Activated CD4-positive, alpha-beta memory T cell treated with anti-CD3 and anti-CD28 coated beads for 36 hours (primary cell): ENCODE measurements at places on chromosomes 3 and 15. TPM values are rescaled to one million over a fixed set of nuclear protein-coding genes. Genes with fewer than 3 reads are reported as not detected.

GRCh38 chr3:76566211-76566534 is 473.7 kb upstream of the ROBO2 start:
- no peak for DNase-seq

DNA sequence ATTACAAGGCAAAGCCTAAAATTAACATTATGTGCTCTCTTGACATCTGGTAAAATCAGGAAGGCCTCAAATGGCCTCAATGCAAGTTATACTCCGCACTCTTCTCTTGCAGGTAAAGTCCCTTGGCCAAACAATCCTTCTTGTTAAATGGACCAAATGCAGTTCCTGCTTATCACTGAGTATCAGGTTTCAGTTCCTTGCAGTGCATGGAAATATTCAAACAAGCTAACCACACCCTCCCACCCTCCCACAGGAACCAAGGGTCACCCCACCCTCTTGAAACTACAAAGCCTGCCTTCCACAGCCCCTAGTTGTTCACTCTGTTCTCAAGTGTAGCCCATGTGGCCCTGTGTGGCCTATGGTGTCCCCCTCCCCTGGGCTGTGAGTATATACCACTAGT is 171.9 kb upstream of the CADPS start:
- DNase-seq, result no peak

GRCh38 chr15:39488961-39489360 is 91.9 kb upstream of the THBS1 start:
- DNase-seq, result no peak

DNA sequence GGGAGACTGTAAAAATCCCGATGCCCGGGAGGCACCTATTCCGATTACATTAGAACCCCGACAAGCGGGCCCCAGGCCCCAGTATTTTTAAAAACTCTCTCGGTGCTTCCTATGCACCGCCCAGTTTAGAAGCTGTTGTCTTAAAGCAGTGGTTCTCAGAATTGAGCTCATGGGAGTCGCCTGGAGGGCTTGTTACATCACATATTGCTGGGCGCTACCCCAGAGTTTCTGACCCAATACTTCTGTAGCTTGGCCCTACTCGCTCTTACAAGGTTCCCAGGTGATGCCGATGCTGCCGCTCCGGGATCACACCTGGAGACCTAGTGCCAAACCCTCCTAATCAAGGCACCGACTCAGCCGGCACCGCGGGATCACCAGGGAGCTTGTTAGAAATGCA is 35.2 kb downstream of the CPN2 start:
- DNase-seq, result no peak

DNA sequence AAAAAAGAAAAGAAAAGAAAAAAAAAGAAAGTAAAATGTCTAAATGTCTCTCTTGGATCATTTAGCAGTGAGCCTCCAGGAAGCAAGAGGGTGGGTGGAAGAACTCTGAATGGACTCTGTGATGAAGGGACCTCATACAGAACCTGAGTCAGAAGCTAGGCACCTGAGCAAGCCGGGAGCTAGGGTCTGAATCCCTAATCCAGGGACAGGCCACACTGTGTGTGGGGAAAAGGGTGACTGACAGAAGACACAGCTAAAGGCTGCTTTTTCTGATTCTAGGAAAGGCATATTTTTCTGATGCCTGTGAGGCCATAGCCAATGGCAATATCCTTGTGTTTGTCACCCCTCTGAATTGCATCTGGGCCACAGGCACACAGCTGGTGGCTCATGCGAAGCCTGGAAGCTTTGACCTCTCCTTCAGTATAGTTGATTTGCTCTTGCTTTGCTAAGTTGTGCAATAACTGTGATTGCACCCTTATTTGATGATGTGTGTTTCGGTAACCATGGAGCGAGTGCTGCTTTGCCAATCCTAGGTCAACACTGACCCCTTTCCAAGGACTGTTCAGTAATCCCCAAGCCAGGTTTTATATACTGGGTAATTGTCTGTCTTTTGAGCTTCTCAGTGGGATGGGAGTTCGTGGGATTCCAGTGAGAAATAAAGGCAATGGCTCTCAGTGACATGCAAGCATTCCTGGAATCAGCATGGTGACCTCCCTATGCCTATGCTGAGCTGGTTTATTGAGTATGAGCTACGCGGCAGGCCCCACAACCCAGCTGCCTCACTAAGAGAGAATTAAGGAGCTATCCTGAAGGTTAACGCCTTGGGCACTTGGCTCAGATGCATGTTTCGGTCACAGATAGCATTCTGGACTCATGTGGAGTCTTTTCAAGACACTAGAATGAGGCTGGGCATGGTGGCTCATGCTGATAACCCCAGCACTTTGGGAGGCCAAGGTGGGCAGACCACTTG is 49.0 kb upstream of the OSBPL11 start:
- DNase-seq, result no peak

DNA sequence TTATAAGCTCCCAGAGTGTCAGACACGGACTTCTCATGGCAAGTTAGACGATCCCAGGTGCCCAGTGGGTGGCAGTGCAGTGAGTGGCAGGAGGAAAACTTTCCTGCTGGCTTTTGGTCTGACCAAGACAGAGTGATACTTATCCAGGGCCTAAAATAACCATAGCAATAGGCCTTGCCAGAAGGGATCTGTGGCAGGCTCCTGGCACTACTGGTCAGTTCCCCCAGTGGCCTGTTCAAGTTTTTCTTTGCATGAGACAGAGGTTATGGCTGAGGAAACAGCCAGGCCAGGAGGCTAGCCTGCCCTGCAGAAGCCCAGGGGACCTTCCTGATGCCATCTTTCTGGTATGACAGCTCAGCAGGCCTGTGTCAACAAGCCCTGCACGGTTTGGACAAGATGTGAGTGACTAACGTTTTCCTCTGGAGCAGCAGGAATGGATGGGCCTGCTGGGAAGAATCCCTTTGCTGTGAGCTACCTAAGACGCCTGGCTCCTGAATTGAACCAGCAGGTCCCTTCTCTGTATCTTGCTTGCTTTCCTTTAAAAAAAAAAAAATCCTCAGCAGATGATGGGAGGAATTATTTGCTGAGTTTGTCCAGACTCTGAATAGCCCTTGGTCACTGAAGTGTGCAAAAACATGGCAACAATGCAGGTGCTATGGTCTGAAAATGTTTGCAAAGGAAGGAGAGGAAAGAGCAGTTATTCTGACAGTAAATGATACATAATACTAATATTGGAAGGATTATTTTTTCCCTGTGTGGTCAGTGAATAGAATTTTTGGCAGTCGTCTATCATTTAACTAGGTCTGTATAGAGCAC is 18.0 kb downstream of the SCG5 start:
- no peak for DNase-seq

GRCh38 chr3:158801201-158801600 is 653 bp upstream of the MFSD1 start:
- DNase-seq, result no peak

DNA sequence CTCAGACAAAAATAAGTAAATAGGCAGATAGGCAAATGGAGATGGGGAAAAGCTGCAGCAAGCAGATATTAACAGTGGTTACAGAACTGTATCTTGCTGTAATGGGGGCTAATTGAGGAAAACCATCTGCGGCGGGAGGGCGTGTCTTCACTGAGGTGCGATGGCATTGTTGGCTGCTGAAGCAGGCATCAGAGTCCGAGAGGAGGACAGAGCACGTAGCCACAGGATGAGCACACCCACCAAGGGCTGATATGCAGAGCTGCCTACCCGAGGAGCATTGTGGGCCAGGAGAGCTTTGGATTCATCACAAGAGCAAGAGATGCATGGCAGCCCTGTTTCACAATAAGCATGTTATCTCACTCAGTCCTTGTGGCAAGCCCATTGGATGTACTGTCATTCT is 30.4 kb downstream of the CHRNA7 start:
- DNase-seq, result no peak

GRCh38 chr3:59777667-59778077 is 727.8 kb upstream of the CFAP20DC start:
- no peak for DNase-seq

- no peak for DNase-seq
Measured at GRCh38 chr15:41849204-41849603, 10.6 kb downstream of the PLA2G4B start.

- no peak for DNase-seq
Measured at GRCh38 chr3:24387000-24387399, 107.7 kb downstream of the THRB start.

DNA sequence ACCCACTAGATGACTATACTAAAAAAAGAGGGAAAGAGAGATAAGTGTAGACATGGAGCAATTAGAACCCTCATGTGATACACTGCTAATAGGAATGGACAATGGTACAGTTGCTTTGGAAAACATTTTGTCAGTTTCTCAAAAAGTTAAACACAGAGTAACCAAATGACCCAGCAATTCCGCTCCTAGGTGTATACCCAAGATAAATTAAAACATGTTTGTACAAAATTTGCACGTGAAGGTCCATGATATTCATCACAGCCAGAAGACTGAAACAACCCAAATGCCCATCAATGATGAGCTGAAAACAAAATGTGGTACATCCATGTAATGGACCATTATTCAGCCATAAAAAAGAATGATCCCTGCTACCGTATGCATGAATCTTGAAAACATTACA is 11.8 kb downstream of the MESP2 start:
- no peak for DNase-seq

DNA sequence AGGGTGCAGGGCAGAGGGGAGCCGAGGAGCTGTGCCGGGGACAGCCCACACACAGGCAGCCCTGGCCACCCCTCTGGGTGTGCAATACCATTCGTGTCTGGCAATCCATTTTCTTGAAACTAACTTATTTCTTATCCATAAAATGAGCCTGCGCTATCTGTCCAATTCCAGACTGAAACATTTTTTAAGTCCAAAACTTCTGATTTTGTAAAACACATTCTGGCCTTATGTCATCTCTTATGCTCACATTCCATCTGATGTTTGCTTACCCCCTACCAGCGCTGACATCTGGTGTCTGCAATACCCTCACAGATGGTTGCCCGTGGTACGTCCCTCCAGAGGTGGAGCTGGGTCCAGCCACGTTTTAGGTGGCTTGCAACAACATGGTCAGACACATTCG is 31.8 kb downstream of the PCSK6 start:
- DNase-seq, result no peak

GRCh38 chr3:61030469-61031035 is 220.7 kb downstream of the FHIT start:
- DNase-seq, result no peak

DNA sequence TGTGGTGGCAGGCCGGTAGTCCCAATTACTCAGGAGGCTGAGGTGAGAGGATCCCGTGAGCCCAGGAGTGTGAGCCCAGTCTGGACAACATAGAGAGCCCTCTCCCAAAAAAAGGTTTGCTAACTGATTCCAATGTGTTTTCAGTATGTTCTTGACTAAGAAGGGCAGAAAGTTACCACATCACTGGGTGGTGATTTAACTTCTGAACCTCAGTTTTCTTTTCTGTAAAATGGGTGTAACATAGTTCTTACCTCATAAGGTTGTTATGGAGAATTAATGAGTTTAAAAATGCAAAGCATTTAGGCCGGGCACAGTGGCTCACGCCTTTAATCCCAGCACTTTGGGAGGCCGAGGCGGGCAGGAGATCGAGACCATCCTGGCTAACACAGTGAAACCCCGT is 28.5 kb upstream of the RAF1 start:
- no peak for DNase-seq

DNA sequence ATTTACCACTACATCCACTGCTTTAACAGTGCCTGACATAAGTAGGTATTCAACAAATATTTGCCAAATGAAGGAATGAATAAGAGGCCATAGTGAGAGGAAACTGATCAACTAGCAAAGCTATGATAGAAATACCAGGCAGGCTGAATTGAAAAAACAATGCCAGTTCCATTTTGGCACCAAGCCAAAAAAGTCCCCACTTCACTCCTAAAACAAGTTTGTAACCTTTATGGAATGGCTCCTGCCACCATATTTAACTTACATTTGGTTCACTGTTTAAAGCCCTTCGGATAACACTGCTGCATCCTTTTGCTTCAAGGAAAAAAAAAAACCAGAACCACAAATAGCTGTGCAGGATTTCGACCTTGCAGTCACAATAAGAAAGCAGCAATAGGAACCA is 166.1 kb downstream of the FRMD5 start:
- no peak for DNase-seq

- DNase-seq, result no peak
Measured at GRCh38 chr3:157280786-157281185, 120.8 kb upstream of the CCNL1 start.

GRCh38 chr3:20552605-20553275 is 366.7 kb upstream of the SGO1 start:
- no peak for DNase-seq

- DNase-seq, result peak; percentile 12
Measured at GRCh38 chr3:62529230-62529629, 155.9 kb upstream of the FEZF2 start.

DNA sequence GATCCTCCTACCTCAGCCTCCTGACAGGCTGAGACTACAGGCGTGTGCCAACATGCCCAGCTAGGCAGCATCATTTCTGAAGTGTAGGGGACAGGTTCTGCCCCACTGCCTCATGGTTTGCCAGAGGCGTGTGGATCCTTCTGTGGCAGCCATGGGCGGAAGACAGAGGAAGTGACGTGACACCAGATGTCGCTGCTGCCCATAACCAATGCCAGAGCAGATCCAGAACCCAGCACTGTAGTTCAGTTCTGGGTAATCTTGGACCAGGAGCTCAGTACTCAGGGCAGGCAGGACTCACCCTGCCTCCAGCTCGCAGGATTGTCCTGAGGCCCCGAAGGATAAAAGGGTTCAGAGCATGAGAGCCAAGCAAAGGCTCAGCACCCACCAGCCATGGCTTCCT is 8.2 kb downstream of the RBPMS2 start:
- DNase-seq, result peak; percentile 16

GRCh38 chr15:45544266-45545023 is 21.9 kb upstream of the SLC30A4 start:
- DNase-seq, result no peak

- no peak for DNase-seq
Measured at GRCh38 chr3:188507244-188507720, 353.3 kb downstream of the LPP start.

- no peak for DNase-seq
Measured at GRCh38 chr3:128190501-128190900, 37.2 kb downstream of the EEFSEC start.

DNA sequence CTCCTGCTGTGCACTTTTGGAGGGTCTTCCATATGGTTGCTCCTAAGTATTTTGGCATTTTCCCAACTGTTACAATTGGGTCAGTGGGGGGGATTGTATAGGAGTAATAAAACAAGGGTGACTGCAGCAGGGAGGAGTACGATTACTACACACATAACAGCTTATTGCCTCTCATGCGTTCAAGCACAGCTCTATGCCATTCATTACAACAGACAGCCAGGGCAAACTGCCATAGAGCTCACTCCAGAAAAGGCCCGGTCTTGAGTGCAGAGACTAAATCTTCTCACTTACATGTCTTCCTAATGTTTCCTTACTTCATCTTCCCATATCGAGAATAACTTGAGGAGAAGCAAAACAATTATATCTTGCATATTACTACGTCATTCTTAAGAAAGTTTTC is 1.4 kb upstream of the CHMP2B start:
- no peak for DNase-seq

AMOTL2 gene
- total RNA-seq, result 0.39 TPM

PLCB2 gene
- 65.3 TPM for total RNA-seq

FANCD2OS gene
- not detected for total RNA-seq

PTPN9 gene
- total RNA-seq, result 20.9 TPM

UQCRC1 gene
- total RNA-seq, result 251 TPM

COL8A1 gene
- total RNA-seq, result not detected

PATL2 gene
- total RNA-seq, result 16.5 TPM

HRG gene
- total RNA-seq, result not detected

GPR176 gene
- total RNA-seq, result 0.27 TPM

STAB1 gene
- not detected for total RNA-seq

MORC1 gene
- total RNA-seq, result not detected

AMT gene
- 2.6 TPM for total RNA-seq

GOLGA8H gene
- not detected for total RNA-seq

ACOX2 gene
- not detected for total RNA-seq

SCN11A gene
- total RNA-seq, result 0.05 TPM
